ENCODE measurements at places on chromosomes 4 and X. TPM values are rescaled to one million over a fixed set of nuclear protein-coding genes. Genes with fewer than 3 reads are reported as not detected.
A peak's percentile ranks its signal among the peaks of the same experiment; 100 is the strongest.

Gene RNF212
- total RNA-seq: 9.8 TPM

Gene FUNDC2
- 78.5 TPM for total RNA-seq

Gene GRIA3
- 0.73 TPM for total RNA-seq

Gene UGT2B7
- not detected for total RNA-seq

Gene AMBN
- total RNA-seq: not detected

- no peak for DNase-seq
Measured at GRCh38 chrX:33324099-33324498, 112.8 kb upstream of the DMD start.

GRCh38 chr4:8033829-8034528 lies 94.3 kb upstream of the AFAP1 start:
- no peak for DNase-seq

GRCh38 chr4:88629826-88630225 lies 37.5 kb downstream of the HERC3 start:
- DNase-seq: no peak

GRCh38 chr4:40317916-40318658 lies 17.0 kb upstream of the CHRNA9 start:
- no peak for DNase-seq

DNA sequence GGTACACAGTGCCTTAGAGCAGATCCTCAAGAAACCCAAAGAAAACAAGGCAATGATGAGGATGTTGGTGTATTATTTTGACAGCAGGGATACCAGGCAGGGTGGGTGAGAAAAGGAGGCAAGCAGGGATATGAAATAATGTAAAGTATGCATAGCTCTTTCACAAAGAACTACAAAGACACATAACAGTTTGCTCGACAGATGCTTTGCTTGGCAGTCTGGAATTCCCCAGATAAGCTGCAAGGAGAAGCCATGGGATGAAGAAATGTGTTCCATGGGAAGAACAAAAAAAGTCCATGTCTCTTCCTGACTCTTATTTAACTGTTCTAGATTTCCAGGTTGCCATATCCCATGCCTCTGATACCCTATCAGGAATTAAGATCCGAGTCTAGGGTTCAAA lies 75.4 kb downstream of the FAM13A start:
- DNase-seq: no peak

- no peak for DNase-seq
Measured at GRCh38 chr4:27947302-27947701, 1086.7 kb downstream of the STIM2 start.

- no peak for DNase-seq
Measured at GRCh38 chr4:68148800-68149685, 19.4 kb upstream of the TMPRSS11F start.

- DNase-seq: no peak
Measured at GRCh38 chr4:20572976-20573375, 127.3 kb upstream of the PACRGL start.

GRCh38 chr4:106530024-106530361 lies 161.4 kb upstream of the GIMD1 start:
- DNase-seq: no peak

DNA sequence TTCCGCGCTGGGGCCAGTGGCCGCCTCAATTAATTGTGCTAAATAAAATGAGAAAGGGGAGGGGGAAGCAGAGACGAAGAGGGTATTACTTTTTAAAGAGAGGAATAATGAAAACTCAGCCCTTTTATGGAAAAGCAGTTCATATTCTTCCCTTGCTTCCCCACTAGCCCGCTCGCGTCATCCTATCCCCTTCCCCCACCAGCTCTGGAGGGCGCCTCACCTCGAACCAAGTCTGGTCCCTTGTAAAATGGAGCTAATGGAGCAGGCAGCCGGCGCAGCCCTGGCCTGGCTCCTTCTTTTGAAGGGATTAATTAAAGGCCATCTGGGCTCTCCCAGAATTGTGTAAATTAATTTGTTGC lies 511 bp upstream of the NKX6-1 start:
- no peak for DNase-seq

DNA sequence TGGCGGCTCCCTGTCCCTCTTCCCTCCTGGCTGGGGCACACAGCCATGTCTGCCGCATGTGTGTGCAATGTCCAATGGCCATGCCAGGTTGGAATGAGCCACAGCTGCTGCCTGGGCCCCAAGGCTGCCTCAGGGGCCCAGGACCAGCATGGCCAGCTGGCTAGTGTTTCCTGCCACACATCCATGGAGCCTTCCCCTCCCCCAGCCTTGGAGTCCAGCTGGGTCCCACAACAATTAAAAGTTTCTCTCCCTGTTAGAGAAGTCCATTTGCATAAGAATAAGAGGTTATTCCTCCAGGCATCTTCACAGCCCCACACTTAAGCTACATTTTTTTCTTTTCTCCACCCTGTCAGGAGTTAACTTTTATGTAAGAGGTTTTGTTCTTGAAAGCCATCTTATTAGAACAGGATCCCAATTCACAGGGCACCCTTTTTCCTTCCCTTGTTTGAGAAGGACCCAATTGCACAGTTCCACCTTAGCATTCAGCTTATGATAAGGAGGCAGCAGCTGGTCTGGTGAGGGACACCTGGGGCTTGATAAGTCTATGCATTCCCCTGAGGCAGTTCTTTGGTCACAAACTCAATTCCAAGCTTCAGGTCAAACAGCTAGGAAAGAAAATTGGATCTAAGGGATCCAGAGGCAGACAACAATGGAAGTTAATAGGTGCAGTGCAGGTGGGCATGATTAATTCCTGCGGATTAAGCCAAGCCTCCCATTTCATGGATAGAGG lies 963.3 kb upstream of the GRIA3 start:
- no peak for DNase-seq

DNA sequence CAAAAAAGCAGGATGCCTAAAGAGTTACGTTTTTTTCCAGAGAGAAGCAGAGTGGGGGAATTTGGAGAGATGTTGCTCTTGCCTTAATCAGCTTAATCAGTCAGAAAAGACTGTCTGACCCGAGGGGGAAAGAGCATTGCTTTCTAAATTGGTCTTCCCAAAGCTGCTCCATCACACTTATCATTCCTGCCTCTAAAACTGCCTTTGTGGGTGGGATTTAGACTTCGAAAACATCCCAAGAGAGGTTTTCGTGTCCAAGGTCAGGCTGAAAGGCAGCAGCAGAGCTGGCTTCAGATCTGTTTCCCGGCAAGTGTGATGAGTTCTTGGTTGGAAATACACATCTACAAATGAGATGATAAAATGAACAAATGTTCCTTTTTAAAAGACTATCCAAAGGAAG lies 155.2 kb downstream of the SH2D1A start:
- no peak for DNase-seq

DNA sequence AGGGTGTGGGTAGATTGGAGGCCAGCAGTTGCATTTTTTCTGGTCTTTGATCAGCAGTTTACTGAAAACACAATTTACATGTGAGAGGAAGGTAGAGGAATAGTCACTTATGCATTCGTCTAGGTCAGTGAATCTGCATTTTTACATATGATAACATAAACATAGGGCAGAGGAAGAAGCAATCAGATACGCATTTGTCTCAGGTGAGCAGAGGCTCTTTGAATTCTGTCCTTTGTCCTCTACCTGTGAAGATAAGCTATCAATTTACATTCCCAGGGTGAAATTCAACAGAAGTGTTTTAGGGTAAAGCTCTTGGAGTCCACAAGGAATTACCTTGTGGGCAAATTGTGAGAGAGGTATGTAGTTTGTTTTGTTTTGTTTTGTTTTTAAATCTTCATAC lies 306.5 kb downstream of the MAGEB5 start:
- no peak for DNase-seq

GRCh38 chrX:28133763-28134162 lies 152.5 kb upstream of the DCAF8L1 start:
- DNase-seq: no peak

GRCh38 chr4:133157460-133158160 lies 8.5 kb downstream of the PCDH10 start:
- no peak for DNase-seq

- no peak for DNase-seq
Measured at GRCh38 chr4:71691416-71692073, 92.3 kb downstream of the GC start.

GRCh38 chr4:56505269-56506130 lies at the start of gene ARL9:
Gene ARL9, plus strand, starts transcription at chr4:56505791. Its CDS starts 72 bp downstream, at chr4:56505863.
- DNase-seq: peak; percentile 62

DNA sequence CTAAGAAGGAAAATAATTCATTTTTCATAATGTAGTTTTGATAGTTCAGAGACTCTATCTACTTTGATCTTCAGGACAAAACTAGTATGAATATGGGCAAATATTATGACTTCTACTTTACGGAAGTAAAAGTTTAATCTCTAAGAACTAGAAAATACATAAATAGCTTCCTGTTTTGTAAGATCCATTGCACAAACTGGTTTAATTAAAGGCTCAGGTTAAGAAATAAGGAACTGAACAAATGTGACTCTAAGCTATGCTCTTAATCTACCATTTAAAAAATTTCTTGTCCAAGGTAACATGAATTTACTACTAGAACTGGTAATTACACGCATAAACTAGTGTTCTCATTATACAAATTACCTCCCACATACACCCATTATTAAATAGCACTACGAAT lies 360.6 kb downstream of the INPP4B start:
- DNase-seq: no peak
